NCI-H774 (cell line): ENCODE measurements at places on chromosomes 4 and X.

- DNase-seq = no peak
Measured at GRCh38 chr4:168028970-168029597, 63.3 kb upstream of the ANXA10 start.

DNA sequence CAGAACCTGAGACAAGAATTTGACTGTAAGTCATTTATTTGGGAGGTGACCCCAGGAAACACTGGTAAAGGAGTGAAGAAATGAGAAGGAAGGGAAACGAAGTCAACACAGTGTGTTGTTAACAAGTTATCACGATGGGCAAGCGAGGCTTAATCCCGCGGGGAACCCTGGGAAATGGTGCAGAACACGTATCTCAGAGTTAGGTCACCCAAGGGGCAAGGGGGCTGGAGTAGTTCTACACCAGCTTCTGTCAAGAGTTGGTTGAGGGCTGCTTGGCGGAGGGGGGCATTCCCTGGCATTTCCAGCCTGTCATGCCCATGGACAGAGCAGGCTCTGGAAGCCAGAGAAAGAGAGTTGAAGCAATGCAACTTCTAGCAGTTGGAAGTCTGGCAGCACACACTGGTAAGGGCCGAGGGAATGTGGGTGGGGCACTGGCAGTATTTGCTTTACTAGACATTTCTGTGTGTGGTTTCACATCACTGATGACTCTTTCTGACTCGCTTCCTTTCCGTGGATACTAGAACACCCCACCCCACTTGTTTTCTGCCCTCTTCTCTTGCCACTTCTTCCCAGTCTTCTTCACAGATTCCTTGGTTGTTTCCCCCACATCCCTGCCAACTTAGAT, 52.2 kb upstream of the ADGRG2 start:
- DNase-seq = no peak

- peak; percentile 61 for DNase-seq
Measured at GRCh38 chr4:147683717-147684700, at the start of gene PRMT9. PRMT9 (minus strand) TSS chr4:147684163; CDS start chr4:147683987, 176 bp downstream.

DNA sequence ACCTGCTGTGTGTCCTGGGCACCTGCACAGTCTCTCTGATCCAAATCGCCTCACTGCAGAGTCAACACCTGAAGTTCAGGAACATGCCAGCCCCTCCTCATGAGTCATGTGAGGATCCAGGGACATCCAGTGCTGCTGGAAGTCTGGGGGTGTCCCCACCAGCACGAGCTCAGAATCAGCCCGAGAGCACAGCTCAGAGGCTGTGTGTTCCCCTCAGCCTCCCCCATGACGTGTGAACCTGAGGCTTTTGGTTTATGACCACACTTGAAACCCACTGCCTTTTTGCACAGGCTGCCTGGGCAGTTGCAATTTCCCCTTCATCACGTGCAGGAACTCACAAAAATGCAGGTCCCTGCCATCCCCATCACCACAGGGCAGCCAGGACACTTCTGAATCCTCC, 47.1 kb downstream of the PPP2R2C start:
- DNase-seq = no peak

DNA sequence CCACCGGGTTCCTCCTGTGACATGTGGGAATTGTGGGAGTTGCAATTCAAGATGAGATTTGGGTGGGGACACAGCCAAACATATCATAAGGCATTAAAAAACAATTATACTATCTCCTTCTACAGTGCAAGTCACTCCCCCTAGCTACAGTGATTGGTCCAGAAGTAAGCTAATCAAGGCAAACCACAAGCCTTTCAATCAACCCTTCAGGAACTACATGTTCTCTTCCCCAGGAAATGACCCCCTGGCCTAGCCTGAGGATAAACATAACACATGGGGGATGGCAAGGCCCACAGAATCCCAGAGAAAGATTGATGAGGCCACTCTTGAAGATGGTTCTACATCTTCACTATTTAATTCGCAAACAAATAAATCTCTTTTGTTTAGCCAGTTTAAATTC, 25.2 kb upstream of the FAM241A start:
- DNase-seq = no peak
